ENCODE measurements at places on chromosomes 16 and 17.

GRCh38 chr17:50634915-50635731, 442 bp downstream of the ABCC3 start:
- no peak for DNase-seq

- DNase-seq = no peak
Measured at GRCh38 chr17:38730526-38731379, 612 bp downstream of the CISD3 start.

DNA sequence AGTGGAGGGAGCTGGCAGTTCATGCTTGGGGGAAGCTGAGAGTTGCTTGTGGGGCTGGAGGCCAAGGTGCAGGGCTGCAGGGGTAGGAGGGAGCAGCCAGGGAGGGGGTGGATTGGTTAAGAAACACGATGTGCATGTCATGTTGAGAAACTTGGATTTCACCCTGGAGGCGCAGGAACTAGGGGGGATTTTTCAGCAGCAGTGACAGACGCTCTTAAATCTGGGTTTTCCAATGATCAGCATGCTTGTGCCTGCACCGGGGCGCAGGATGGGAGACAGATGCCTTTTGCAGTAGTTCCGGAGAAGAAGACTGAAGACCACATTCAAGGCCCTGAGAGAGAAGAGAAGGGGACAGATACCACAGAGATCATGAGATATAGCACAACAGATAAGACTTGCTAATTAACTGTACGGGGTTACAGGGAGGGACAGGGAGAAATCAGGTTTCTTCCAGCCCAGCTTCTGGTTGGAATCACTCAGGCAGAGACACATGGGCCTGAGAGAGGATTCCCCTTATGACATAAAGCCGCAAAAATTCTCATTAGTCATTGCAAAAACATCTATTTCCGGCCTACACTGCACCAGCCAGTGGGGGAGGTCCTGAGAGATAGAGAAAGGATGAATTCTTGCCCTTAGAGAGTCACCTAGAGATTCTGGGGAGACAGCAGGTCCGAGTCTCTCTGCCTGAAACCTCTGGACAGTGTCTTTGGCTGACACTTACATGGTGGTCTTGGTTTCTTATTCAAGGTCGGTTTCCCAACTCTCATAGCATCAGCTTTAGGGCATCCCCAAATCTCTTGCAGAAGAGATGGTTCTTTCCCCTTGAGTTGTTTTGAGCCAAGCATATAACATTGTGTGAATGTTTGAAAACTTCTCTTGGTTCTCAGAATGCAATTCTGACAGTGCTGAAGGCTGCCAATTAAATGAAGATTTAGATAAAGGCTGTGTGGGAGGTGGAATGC, 27.1 kb downstream of the CDH13 start:
- DNase-seq = no peak

GRCh38 chr17:1529863-1530262, 13.5 kb upstream of the INPP5K start:
- DNase-seq = no peak

GRCh38 chr17:38611872-38612376, 6.2 kb upstream of the SRCIN1 start:
- no peak for DNase-seq

DNA sequence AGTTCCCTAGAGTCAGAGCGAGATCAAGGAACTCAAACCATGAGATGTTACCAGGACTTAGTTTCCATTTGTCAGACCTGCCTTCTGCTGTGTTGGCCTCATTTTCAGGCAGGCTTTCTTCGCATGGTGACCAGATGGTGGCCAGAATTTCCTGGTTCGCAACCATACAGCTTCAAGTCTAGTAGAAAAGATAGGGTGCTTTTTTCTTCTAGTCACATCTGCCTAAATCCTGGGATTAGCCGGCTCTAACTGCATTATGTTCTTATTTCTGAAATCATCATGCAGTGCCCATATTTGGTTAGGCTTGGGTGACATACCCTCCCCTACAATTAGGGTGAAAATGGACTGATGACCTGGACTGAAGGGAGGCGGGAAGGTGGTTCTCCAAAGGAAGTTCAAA, 131.5 kb downstream of the SHISA9 start:
- no peak for DNase-seq

- no peak for DNase-seq
Measured at GRCh38 chr17:67377488-67378453, 690 bp downstream of the PITPNC1 start.

- no peak for DNase-seq
Measured at GRCh38 chr16:75260851-75261589, 9.6 kb upstream of the BCAR1 start.

- no peak for DNase-seq
Measured at GRCh38 chr16:85261657-85262557, 149.6 kb upstream of the CIBAR2 start.

DNA sequence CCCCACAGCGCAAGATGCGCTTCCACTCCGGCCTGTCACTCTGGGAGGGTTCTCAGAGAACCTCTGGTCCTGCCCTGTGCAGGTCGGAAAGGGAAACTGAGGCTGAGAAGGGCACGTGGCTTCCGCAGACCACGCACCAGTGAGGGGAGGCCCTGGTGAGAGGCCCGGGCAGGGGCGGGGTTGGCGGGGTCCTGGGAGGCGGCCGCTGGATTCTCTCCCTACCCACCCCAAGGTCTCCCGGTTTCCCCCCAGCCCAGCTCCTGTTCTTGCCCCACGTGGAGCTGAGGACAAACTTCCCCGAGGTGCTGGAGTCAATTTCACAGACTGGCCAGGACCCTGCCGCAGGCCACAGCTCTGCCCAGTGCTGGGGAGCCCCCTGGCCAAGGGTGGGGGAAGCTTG, 11.5 kb downstream of the CCL17 start:
- DNase-seq = no peak

GRCh38 chr16:68737730-68738629, 888 bp downstream of the CDH1 start:
- no peak for DNase-seq

- DNase-seq = no peak
Measured at GRCh38 chr17:44133918-44134476, 7.7 kb upstream of the HROB start.

- DNase-seq = peak; percentile 40
Measured at GRCh38 chr17:56593646-56594319, at the start of gene NOG. Gene NOG (plus strand): TSS chr17:56593699. CDS start chr17:56594224, 525 bp downstream.

GRCh38 chr17:21165922-21166594, 39.3 kb downstream of the DHRS7B start:
- no peak for DNase-seq

DNA sequence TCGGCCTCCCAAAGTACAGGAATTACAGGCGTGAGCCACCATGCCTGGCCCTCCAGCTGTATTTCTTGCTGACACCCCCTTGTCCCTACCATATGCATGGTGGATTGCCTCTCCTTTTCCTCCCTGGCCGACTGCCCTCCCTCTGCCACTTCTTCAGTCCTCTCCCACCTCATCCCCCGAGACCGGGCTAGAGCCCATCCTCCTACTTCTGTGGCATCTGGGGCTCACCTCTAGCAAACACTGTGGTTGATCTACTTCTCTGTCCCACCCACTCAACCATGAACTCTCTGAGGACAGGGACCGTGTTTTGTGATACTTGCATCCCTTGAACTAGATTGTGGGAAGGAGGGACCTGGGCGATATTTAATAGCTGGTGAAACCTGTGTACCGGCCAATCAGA, 7.5 kb upstream of the AXIN2 start:
- DNase-seq = no peak

All from NCI-H446 treated with DMSO at 0.1 percent for 48 hours (cell line).